ENCODE measurements at places on chromosomes 1 and 21.
A peak's percentile ranks its signal among the peaks of the same experiment; 100 is the strongest.

DNA sequence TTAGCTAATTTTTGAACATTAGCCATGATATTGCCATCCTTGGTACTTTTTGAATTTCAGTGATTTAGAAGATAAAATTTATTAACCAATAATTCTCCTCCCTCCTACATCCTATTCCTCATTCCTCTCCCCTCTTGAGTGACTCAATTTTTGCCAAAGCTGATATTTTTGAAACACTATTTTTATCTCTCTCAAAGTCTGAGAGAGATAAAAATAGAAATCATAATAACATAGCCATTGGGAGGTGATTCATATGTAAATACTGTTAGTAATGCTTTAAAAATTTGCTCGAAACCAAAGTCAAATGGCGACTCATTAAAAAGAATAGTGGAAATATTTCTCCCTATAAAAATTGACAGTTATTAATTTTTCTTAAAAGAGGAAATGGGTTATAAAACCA lies 97.4 kb downstream of the PATJ start:
- DNase-seq: no peak

- DNase-seq: peak; percentile 48
These were observed 123.7 kb downstream of the DISC1 start for GRCh38 chr1:231750296-231750695.

- peak; percentile 68 for DNase-seq
These were observed 183.5 kb upstream of the DPYD start for GRCh38 chr1:98104289-98104688.

GRCh38 chr1:217402301-217402700 lies 228.6 kb downstream of the GPATCH2 start:
- DNase-seq: no peak

DNA sequence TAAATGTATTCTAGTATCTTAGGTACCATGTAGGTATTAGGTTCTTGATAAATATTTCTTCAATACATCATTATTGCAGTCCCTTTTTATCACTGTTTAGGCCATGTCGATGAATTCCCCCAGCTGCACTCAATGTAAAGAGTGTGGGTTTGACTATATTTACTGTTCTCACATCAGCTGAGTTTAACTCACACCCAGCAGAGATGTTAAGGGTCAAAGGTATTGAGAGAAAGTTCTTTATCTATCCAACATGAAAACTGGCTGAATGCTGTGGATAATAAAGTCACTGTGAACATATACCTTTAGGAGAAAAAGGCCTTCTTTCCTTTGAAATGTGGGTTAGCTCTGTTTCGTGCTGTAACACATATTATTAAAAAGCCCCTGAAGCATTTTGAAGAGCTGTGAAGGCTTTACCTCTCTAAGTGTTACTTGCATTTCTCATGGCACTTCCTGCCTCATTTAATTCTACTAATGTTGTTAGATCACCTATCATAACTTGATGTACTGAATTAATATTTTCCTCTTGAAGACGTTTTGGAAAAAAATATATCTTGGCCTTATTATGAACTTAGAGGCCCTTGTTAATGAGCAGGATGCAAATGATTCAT lies 19.1 kb upstream of the LYST start:
- no peak for DNase-seq

GRCh38 chr1:168893359-168893801 lies 164.4 kb upstream of the DPT start:
- no peak for DNase-seq

DNA sequence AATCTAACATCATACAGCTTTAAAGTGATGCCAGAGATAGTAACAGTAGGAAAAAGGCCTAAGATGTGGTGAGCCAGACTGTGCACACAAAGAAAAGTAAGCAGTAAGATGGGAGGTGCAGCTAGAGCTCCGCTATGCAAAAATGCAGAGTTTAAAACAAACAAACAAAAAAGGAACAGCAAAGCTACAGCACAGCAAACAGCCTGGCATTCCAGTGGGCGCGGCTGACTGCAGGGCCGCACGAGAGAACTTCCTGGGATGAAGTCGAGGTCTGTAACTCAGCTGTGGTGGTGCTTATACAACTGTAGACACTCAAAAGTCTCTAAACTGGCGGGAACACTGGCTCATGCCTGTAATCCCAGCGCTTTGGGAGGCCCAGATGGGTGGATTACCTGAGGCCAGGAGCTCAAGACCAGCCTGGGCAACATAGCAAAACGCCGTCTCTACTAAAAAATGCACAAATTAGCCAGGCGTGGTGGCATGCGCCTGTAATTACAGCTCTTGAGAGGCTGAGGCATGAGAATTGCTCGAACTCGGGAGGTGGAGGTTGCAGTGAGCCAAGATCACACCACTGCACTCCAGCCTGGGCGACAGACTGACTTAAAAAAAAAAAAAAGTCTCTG lies 30.1 kb downstream of the PRDM15 start:
- no peak for DNase-seq

DNA sequence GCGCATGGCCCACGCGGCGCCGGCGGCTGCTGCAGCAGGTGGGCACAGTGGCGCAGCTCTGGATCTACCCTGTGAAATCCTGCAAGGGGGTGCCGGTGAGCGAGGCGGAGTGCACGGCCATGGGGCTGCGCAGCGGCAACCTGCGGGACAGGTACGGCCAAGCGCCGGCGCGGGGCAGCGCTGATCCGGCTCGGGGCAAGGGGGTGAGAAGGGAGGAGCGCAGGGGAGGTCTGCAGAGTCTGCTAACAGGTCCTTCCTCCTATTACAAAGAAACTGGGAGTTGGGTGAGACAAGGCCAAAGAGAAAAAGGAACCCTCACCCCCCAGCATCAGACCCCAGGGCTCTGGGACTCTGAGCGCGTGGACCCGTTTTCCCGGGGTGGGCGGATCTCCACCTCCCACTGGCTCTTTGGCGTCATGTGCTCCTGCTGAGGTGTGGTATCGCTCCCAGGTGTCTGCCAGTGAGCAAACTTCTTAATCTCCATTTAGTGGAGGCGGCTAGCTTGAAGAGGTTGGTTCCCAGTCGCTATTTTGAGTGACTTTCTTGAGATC lies 431 bp downstream of the MTARC1 start:
- peak; percentile 12 for DNase-seq

- no peak for DNase-seq
These were observed 5.0 kb downstream of the TMEM240 start for GRCh38 chr1:1535201-1536018.

DNA sequence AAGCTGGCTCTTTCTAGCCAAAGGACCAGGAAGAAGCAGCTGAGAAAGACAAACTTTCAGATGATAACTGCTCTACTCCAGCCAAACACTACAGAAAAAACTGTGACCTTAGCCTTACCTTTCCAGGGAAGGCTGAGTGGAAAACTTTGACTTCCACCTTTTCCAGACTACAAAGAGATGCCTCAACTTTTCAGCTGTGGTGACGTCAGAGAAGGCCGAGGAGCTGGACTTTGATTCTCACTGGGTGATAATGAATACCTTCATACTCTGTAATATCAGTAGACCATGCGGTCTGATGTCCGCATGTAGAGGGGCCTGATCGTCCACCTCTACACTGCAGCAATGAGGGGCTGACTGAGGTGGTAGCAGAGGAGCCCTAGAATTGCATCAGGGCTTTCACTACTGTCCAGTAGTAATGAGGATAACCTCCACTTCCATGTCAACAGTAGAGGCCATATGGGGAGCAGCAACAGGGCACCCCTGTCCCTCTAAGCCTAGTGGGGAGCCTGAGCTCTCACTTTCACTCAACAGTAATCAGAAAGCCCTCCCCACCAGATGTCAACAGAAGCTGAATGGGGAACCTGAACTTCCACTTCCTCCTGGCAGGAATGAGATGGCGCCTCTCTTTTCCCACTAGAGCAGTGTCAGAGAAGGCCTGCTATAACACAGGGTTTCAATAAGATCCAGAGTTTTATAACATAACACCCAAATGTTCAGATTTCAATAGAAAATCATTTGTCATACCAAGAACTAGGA lies 28.4 kb upstream of the PADI1 start:
- no peak for DNase-seq

- no peak for DNase-seq
These were observed 8.7 kb downstream of the PLA2G2D start for GRCh38 chr1:20110679-20111078.

- no peak for DNase-seq
These were observed 37.6 kb upstream of the CLIC4 start for GRCh38 chr1:24707687-24708086.

DNA sequence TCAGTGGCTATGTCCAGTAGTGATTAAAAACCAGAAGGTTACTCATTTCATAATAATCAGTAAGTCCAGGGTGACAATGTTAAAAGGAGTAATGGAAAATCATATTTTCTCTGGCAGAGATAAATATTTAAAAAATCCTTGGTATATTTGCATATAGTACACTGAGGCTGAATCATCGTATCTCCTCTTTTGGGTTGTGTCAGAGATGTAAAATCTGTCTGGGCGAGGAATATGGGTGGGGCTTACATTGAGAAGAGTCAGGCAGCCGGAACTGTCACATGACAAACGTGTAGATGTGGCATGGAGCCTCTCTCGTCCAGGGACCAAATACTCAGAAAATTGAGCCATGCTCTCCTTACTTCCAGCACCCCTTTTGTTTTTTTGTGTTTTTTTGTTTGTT lies 120.9 kb downstream of the FMN2 start:
- no peak for DNase-seq

GRCh38 chr1:67970088-67970487 lies 80.3 kb downstream of the DIRAS3 start:
- DNase-seq: no peak

DNA sequence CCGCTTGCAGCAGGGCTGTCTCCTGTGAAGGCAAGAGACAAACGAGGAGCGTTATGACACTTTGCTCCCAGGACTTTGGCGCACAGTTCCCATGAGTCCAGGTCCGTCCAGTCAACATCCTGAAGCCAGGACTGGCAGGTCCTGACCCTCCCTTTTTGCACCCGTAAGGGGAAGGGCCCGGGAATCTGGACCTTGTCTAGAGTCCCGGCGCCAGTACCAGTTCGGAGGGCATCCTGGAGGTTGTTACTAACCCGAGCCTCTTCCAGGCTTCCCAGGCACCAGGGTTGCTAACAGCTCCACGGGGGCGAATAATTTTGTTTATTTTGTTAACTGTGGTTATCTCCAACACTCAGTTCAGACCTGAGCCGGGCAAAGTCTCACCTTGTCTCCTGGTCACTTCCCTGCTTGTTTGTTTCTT lies 682 bp upstream of the RWDD3 start:
- no peak for DNase-seq

DNA sequence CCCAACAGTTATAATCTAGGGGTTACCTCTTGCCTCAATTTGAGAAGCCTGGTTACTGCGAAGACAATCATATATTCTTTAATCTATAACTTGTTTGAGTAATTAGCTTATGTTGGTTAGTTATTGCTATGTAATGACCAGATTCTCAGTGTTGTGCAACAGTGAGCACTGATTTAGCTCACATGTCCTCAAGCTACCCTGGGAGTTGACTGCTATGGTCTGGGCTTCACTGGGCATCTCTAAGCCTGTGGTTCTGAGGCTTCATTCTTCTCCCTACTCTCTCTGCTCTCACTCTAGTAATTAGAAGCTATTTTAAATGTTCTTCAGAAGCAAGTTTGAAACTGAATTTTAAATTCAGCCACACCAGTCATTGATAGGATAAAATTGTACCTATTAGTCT lies 371.8 kb downstream of the PBX1 start:
- DNase-seq: no peak

GRCh38 chr21:45788198-45788597 lies 144.7 kb downstream of the PCBP3 start:
- DNase-seq: no peak

GRCh38 chr1:226682871-226683814 lies 55.9 kb downstream of the ITPKB start:
- DNase-seq: no peak

- DNase-seq: no peak
These were observed 74.8 kb downstream of the MORN1 start for GRCh38 chr1:2316451-2316961.

DNA sequence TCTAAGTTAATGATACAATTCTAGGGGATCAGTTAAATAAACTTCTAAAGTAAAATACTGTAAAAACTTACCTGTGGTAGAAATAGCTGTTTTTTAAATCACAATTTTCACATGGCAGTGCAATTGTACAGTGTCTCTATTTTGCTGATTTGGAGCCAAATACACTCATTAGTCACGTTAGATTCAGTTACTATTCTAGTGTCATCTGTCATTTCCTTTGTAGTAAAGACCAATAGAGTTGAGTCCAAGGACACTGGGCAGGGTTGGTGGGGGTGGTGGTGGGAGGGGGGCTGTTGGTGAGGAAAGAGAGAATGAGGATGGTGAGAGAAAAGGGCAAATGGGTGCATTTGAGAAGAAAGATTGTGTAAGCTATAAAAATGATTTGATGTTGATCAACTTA lies 33.6 kb downstream of the CD55 start:
- DNase-seq: no peak

GRCh38 chr1:168963601-168964000 lies 142.9 kb upstream of the ATP1B1 start:
- no peak for DNase-seq
